ENCODE measurements at places on chromosomes 3 and 15.

GRCh38 chr3:128395500-128396162 is 71.1 kb downstream of the DNAJB8 start:
- DNase-seq, result no peak

GRCh38 chr15:83378921-83379578 is 68.1 kb upstream of the SH3GL3 start:
- DNase-seq, result no peak

DNA sequence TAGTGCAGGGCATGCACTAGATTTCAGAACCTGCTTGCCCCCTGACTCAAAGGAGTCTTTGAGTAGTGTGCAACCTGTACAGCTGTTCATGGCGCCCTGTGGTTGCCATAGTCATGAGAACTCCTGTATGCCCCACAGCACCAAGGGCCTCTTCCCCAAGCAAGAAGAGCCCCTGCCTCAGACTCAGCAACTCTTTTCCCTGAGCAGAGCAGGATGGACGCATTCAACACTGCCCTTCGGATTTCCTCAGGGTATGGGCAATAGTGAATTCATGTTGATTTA is 89.7 kb upstream of the KLF13 start:
- DNase-seq, result no peak

DNA sequence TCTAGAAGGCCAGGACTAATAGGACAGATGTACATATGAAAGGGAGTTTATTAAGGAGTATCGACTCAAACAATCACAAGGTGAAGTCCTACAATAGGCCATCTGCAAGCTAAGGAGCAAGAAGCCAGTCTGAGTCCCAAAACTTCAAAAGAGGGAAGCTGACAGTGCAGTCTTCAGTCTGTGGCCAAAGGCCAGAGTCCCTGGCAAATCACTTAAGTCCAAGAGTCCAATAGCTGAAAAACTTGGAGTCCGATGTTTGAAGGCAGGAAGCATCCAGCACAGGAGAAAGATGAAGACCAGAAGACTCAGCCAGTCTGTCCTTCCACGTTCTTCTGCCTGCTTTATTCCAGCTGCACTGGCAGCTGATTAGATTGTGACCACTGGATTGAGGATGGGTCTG is 11.1 kb upstream of the CELF6 start:
- DNase-seq, result no peak

GRCh38 chr3:132570016-132570415 is 27.1 kb upstream of the ACKR4 start:
- DNase-seq, result no peak

DNA sequence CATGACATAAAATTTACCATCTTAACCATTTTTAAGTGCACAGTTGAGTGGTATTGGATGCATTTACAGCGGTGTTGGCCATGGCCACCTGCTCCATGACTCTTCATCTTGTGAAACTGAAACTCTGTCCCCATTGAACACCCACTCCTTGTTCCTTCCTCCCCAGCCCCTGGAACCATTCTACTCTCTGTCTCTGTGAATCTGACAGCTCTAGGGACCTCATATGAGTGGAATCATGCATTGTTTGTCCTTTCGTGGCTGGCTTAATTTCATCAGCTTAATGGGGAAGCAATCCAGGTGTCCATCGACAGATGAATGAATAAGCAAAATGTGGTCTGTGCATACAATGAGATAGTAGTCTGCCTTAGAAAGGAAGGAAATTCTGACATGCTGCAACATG is 42.5 kb downstream of the PLXNA1 start:
- DNase-seq, result no peak

DNA sequence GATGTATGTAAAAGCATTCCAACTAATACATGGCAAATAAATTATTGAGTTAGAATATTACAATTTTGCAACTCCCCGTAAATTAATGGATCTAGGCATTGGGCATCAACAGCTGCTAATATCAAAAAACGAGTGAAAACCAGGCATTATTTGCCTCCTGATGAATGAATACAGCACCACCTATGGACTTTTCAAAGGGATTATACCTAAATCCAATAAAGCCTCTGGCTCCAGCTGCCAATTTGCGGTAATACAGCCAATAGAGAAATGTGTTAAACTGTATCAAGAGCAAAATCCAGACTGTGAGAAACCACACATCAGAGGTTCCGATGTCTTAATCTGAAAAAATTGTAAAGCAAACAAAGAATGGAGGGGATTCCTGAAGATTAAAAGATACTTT is 16.3 kb upstream of the A4GNT start:
- DNase-seq, result no peak

- no peak for DNase-seq
Observed at GRCh38 chr3:37867144-37867543, 5.5 kb downstream of the CTDSPL start.

DNA sequence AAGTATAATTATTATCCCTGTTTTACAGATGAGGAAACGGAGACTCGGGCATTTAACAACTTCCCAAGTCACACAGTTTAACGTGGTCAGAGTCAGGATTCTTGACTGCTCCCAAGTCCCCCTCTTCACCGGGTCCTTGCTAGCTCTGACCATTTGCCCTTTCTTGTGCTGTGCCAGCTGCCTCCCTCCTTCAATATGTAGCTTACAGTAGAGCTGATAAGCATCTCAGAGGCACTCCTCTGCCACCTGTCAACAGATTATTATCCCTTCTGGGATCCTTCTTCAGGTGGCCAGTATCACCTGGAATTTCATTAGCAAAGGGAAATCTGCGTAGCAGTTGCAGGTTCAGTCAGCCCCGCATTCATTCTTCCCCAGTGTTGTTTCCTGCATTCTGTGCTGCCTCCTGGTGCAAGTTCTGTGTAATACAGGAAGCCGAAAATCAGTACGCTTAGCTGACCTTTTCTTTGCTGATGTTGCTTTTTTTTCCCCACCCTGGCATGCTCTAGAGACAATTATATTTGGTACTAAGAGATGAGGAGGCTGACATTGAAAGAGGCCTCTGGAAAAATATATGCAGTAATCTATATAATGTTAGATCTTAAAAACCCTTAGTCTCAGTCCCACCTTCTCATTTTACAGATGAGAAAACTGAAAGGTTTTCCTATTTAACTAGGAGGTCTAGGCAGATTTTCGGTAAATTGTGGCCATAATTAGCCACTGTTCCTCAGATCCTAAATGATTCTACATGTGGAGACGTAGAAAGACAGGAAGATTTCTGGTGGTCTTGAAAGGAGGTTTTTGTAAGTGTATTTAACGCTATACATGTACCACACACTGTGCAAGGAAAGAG is 24.8 kb downstream of the TMOD2 start:
- DNase-seq, result peak; percentile 27

Measured in activated gamma-delta T cell treated with Interleukin-2 at 50 U/mL for 16 hours (primary cell).